GM12864 (cell line): ENCODE measurements at places on chromosomes 3 and 15.

- DNase-seq: no peak
Measured at GRCh38 chr3:58464866-58465265, 27.0 kb upstream of the KCTD6 start.

GRCh38 chr3:13544293-13544831 lies 4.6 kb upstream of the FBLN2 start:
- no peak for DNase-seq

- DNase-seq: no peak
Measured at GRCh38 chr3:10419637-10420232, 85.7 kb downstream of the ATP2B2 start.

DNA sequence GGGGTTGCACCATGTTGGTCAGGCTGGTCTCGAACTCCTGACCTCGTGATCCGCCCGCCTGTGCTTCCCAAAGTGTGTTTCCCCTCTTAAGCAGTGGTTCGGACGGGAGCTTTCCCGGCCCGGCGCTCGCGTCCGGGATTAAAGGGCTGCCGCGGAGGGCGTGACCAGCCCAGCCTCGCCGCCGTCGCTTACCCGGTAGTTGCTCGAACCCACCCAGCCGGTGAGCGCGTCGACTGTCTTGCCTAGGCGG lies 513 bp downstream of the CLASP2 start:
- no peak for DNase-seq

DNA sequence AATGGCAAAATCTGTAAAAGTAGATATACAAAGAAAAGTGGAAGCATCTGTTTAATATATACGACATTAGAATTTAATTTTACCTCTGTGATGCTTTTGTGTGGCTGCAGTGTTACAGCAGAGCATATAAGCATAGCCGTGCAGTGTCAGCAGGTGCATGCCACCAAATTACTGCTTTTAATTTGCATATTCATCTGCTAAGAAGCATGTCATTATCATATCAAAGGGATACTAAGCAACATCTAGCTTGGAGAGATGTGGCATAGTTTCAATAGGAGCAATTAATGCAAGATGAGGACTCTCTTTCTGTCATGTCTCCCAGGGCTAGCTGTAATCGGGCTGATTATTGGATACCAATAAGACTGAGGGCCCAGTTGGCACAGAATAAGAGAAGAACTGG lies 214.4 kb upstream of the SOX2 start:
- no peak for DNase-seq

GRCh38 chr3:53739966-53740365 lies 106.3 kb downstream of the CHDH start:
- no peak for DNase-seq

DNA sequence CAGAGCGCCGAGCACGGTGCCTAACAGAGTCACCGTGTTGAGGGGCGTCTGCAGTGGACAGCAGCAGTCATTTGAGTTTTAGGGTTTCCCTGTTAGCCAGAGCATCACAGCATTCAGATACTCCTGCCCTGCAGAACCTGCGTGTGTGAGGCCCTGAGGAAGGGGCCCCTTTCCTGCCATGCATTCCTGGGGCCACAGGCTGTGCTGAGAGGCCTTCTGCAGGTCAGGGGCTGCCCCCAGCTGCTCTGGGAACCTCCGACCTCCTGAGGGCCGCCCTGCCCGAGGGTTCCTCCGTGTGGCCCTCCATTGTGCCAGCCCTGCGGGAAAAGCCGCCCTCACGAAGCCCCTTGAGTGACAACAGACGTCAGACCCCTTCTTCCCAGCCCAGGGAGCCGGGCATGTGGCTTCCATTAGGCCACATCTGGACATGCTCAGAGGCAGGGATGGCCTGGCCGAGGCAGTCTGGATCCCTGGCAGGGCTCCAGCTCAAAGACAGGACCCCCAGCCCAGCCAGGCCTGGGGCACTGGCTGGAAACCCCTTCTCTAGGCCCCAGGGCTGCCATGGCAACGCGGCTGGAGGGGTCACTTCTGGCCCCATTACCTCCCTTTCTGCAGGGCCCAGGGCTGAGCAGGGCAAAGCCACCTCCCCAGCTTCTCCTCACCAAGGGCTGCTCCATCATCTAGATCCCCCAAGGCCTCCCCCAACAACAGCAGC lies 25.3 kb downstream of the FBLN2 start:
- no peak for DNase-seq

DNA sequence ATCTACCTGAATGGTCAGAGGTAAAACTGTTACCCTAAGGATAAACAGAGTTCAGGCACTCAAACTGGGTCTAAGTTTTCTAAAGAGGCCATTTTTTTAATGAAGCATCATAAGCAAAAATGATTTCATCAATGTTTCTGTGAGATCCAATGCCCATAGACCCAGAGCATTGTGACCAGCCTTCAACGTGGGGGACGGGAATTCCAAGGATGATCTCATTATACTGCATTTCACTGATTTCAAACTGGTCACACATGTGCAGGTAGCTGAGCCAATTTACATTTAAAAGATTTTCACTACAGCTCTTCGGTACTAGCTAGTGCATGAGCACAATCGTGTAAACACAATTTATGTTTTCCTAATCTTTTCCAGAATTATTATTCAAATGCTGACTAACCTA lies 472.9 kb downstream of the DIPK2A start:
- DNase-seq: no peak

DNA sequence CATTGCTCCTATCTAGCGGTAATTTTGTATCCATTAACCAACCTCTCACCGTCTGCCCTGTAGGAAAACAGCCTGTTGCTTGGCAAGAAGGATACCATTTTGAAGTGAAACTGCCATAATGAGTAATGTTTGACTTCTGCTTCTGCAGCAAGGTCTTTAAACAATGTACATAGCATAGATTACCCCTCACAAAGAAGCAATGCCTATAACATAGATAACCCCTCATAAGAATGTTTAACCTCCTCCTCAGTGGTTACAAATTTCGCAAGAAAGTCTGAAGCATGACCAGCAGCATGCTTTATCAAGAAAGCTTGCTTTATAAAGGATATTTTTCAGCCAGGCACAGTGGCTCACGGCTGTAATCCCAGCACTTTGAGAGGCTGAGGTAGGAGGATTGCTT lies 61.2 kb upstream of the MFGE8 start:
- no peak for DNase-seq

- no peak for DNase-seq
Measured at GRCh38 chr3:47294392-47294791, 11.6 kb downstream of the KLHL18 start.

DNA sequence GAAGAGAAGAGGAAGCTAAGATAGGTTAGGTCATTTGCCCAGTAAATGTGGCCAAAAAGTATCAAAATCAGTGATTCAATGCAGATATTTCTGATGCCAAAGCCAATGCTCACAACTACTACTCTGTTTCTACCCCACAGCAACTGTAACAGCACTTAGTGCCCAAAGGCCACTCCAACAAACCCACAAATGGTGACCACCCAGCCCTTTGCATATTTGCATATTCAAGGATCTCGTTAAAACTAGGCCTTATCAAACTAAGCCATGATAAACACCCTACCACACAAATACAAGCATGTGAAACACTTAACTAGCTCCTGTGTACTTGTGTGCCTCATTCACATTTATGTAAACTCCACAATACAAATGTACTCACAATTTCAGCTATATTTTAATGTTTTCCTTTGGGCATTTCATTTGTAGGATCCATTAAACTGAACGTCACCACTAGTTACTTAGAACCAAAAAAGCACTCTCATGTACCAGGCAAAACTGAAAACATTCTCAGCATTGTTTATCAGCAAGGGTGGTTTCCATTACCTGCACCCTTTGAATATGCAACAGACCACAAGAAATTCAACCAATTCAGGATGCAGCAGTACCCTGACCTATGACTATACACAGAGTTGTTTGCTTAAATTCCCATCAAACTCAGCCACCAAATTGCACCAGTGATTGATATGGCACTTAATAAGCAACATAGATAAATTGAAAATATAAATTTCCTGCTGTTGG lies 111.2 kb upstream of the STT3B start:
- DNase-seq: no peak

- DNase-seq: no peak
Measured at GRCh38 chr3:144660186-144660585, 688.6 kb downstream of the DIPK2A start.

DNA sequence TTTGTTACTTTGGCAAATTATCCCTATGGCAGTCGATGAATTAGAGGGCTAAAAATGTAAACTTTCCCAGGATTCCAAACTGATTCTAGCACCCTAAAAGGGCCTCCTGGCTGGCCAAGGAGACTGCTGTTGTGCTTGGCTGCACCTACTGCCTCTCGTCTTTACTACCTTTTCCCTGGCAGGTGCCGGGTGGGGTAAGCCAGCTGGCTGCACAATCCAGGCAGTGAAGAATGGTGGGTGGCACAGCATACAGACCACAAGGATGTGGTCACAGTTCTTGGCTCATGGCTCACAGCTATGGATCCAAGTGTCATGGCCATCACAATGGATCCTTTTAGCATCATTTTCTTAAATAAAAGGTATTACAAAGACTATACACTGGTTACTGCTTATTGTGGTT lies 20.7 kb upstream of the SLC25A26 start:
- DNase-seq: no peak

GRCh38 chr3:48039487-48040190 lies 23.4 kb upstream of the MAP4 start:
- DNase-seq: no peak

DNA sequence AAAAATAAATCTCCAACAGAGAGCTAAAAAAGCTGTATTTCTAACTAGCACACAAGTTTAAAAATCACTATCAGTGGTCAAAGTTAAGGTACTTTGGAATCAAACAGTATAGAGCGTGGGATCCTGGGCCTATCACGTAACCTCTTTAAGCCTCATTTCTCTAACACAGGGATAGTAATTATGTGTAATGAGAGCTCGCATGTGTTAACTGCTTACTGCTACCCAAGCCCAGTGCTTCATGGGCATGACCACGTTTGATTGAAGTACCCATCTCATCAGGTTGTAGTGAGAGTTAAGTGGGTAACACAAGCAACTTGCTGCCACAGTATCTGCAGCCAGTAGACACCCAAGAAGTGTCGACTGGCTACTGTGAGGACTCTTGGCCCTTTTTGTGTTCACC lies 28.2 kb upstream of the NOX5 start:
- DNase-seq: no peak

- no peak for DNase-seq
Measured at GRCh38 chr3:54891540-54891897, 36.3 kb downstream of the LRTM1 start.

DNA sequence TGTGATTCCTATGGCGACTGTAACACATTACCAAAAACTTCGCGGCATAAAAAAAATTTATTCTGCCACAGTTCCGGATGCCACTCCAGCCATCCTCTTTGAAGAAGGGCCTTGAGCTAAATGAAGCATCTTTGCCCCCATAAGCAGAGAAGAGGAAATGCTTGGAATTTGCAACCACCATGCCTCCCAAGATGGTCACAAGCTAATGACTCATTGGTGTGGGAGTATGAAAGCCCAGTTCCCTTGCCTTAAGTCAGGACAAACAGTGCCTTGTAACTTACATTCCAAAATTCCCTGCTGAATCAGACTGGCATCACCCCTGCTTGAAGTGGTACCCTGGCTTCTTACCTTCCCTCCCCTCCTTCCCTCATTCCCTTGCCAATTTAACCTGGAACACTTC lies 1077.4 kb downstream of the EPHA3 start:
- DNase-seq: no peak

DNA sequence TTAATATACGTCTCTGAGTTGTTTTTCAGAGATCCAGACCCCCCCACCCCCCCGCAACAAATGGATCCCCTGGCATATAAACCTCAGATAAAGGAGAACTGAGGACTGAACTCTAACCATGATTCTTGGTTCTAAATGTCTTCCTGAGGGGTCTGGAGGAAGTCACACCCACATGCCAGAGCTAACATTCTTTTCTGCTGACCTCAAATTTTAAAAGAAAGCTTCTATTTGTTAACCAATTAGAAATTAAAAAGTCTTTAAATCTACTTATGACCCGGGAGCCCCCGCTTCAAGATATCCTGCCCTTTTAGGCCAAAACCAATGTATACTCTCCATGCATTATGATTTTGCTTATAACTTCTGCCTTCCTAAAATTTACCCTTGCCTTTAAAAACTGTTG lies 188.3 kb downstream of the ECT2 start:
- DNase-seq: no peak

DNA sequence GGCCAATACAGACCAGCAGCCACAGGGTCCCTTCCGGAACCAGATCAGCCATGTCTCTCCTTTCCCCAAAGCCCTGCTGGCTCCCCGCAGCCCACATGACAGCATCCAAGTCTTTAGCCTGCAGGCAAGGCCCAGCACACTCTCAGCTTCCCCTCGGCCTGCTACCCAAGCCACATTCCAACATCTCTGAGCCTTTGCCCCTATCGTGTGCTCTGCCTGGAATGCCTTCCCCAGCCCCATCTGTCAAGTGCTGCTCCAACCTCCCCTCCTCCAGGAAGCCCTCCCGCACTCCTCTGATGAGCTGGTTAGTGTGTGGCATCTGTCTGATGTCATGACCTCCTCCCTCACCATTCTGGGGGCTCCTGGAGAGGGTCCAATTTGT lies 8.5 kb downstream of the PLXND1 start:
- no peak for DNase-seq

- no peak for DNase-seq
Measured at GRCh38 chr3:154214306-154214705, 93.1 kb downstream of the ARHGEF26 start.

DNA sequence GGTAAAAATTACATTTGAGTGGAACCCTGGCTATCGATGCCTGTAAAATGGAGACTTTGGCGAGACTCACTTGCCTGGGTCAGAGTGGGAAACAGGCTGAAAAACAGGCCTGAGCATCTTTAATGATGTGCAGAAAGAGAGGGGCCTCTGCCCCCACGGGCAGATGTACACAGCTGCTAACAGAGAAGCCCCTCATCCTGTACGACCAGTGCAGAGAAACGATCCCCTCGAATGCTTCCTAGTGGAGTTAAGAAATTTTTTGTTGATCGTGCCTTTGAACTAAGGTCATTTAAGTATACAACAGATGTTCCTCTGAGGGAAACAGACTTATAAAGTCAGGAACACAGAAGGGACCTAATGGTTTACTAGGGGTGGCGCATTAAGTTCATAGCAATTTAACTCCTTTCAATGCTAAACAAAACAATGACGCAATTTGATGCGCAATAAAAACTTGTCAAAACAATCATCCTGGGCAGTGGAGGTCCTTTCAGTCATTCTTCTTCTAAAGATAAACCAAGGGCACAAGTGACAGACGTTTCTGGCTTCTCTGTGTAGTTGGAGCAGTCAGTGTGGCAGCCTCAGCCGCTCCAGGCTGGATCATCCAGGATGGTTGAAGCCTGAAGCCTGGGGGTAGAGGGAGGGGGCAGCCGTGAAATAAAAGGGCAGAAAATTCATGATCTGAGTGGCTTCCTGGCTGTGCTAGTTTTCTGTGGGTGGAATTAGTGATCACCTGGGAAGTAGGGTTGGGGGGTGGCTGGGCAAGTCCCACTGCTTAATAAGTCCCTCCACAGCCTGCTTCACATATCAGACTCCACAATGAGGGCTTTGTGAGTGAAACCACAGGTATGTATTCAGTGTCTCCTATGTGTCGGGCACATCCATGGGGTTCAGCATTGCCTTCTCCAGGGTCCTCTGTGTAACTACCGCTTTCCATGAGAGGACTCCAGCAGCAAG lies 50.8 kb upstream of the MRPS22 start:
- no peak for DNase-seq

GRCh38 chr3:29478611-29479010 lies 197.7 kb downstream of the RBMS3 start:
- no peak for DNase-seq
